Suprapubic skin (tissue), 4 donors: ENCODE measurements at places on chromosomes 2 and 18.
A peak's percentile ranks its signal among the peaks of the same experiment; 100 is the strongest.

- DNase-seq, result no peak
- no peak overlapping the region for H3K27ac ChIP-seq
- H3K27me3 ChIP-seq, result no peaks in the 10 kb centered on the region
- H3K4me1 ChIP-seq, result no peaks in the 10 kb centered on the region
- no peak overlapping the region for H3K4me3 ChIP-seq
Measured at GRCh38 chr18:58449464-58449863, 179.4 kb downstream of the ALPK2 start.

- peaks cover 17% of the 10 kb centered on the region for H3K4me1 ChIP-seq
- no peaks in the 10 kb centered on the region for H3K27me3 ChIP-seq
- H3K27ac ChIP-seq, result no peak overlapping the region
- H3K4me3 ChIP-seq, result no peak overlapping the region
Measured at GRCh38 chr2:108579623-108580022, 45.4 kb downstream of the LIMS1 start.

GRCh38 chr18:60246606-60247005 is 126.0 kb downstream of the MC4R start:
- no peaks in the 10 kb centered on the region for H3K36me3 ChIP-seq
- H3K4me1 ChIP-seq, result no peaks in the 10 kb centered on the region
- no peak overlapping the region for H3K27ac ChIP-seq

- DNase-seq, result no peak
- peak overlapping the region; percentile 96 for H3K4me3 ChIP-seq
- H3K4me1 ChIP-seq, result peaks cover 30% of the 10 kb centered on the region
- no peaks in the 10 kb centered on the region for H3K27me3 ChIP-seq
Measured at GRCh38 chr2:112483042-112483473, 1.1 kb downstream of the TTL start.

GRCh38 chr2:196330645-196331044 is 159.3 kb upstream of the STK17B start:
- no peak for DNase-seq
- H3K4me1 ChIP-seq, result peaks cover 7% of the 10 kb centered on the region
- no peaks in the 10 kb centered on the region for H3K36me3 ChIP-seq
- no peaks in the 10 kb centered on the region for H3K27me3 ChIP-seq
- H3K27ac ChIP-seq, result no peak overlapping the region
- no peak overlapping the region for H3K4me3 ChIP-seq

GRCh38 chr2:240785424-240786335 is 34.3 kb downstream of the KIF1A start:
- H3K4me3 ChIP-seq, result no peak overlapping the region
- H3K36me3 ChIP-seq, result no peaks in the 10 kb centered on the region
- H3K27me3 ChIP-seq, result peaks cover 58% of the 10 kb centered on the region
- no peak overlapping the region for H3K27ac ChIP-seq
- no peak for DNase-seq

DNA sequence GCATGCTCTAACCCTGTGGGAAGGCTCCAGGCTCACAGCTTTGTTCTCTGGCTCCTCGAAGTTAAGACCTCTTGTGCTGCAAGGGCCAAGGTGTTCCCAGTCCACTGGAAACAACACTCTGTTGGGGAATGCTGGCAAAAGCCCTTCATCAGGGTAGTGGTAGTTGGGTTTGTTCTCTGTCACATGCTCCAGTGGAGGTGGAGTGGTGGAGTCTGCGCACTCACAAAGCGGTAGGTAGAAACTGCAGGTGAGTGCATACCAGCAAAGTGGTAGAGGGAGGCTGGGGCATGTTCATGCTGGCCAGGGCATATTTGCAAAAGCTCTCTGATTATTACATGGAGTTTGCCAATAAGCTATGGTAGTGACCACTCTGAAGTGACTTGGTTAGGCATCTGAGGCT is 410.5 kb downstream of the CDH19 start:
- no peak for DNase-seq
- no peak overlapping the region for H3K27ac ChIP-seq
- no peaks in the 10 kb centered on the region for H3K36me3 ChIP-seq
- no peaks in the 10 kb centered on the region for H3K27me3 ChIP-seq
- no peaks in the 10 kb centered on the region for H3K4me1 ChIP-seq
- H3K4me3 ChIP-seq, result no peak overlapping the region

- H3K27ac ChIP-seq, result no peak overlapping the region
- peaks cover 3% of the 10 kb centered on the region for H3K4me1 ChIP-seq
- no peak overlapping the region for H3K4me3 ChIP-seq
- H3K27me3 ChIP-seq, result peaks cover 28% of the 10 kb centered on the region
- no peaks in the 10 kb centered on the region for H3K36me3 ChIP-seq
Measured at GRCh38 chr2:120338015-120338414, 7.9 kb upstream of the INHBB start.

- DNase-seq, result peak; percentile 59
- peaks cover 10% of the 10 kb centered on the region for H3K27me3 ChIP-seq
- no peak overlapping the region for H3K4me3 ChIP-seq
- H3K36me3 ChIP-seq, result no peaks in the 10 kb centered on the region
Measured at GRCh38 chr2:8455236-8456150, 226.4 kb upstream of the ID2 start.

GRCh38 chr2:230877116-230877758 is 12.5 kb downstream of the ITM2C start:
- no peak overlapping the region for H3K4me3 ChIP-seq
- no peaks in the 10 kb centered on the region for H3K27me3 ChIP-seq
- no peaks in the 10 kb centered on the region for H3K4me1 ChIP-seq
- DNase-seq, result no peak
- H3K36me3 ChIP-seq, result peaks cover 13% of the 10 kb centered on the region

DNA sequence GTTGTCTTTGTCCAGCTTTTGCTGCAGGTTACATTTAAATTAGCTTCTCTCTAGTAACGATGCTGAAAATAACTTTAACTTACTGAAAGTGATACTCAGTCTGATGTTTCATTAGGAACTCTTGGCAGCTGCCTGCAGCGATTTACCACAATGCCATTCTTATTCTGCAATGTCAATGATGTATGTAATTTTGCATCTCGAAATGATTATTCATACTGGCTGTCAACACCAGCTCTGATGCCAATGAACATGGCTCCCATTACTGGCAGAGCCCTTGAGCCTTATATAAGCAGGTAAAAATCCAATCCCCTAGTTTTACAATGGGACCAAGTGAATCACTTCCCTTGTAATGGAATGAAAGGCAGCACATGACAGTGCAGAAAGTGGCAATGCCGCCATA is 16.3 kb upstream of the MFF start:
- no peaks in the 10 kb centered on the region for H3K4me1 ChIP-seq
- H3K4me3 ChIP-seq, result no peak overlapping the region
- H3K36me3 ChIP-seq, result no peaks in the 10 kb centered on the region
- no peaks in the 10 kb centered on the region for H3K27me3 ChIP-seq
- DNase-seq, result no peak
- H3K27ac ChIP-seq, result no peak overlapping the region

GRCh38 chr2:10514743-10515142 is 66.6 kb upstream of the ODC1 start:
- H3K27me3 ChIP-seq, result no peaks in the 10 kb centered on the region
- no peaks in the 10 kb centered on the region for H3K36me3 ChIP-seq
- no peaks in the 10 kb centered on the region for H3K4me1 ChIP-seq

DNA sequence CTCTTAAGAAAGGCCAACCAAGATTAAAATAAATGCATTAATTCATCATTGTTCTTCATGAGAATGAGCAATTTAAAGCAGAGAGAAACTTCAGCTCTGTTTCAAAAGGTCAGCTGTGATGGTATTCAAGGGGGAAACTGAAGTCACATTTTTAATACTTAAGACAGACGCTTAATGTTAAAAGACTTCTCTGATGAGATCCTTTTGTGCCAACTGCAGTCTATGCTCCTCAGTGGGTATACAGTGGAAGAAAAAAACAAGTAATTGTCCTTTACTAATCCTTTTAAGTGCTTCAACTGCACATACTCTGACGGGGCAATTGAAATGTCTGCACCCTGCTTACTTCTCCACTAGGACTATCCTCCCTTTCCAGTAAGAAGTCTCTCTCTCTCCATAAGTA is 309.7 kb downstream of the GULP1 start:
- no peak overlapping the region for H3K27ac ChIP-seq
- no peaks in the 10 kb centered on the region for H3K27me3 ChIP-seq
- H3K4me3 ChIP-seq, result no peak overlapping the region
- H3K4me1 ChIP-seq, result no peaks in the 10 kb centered on the region

DNA sequence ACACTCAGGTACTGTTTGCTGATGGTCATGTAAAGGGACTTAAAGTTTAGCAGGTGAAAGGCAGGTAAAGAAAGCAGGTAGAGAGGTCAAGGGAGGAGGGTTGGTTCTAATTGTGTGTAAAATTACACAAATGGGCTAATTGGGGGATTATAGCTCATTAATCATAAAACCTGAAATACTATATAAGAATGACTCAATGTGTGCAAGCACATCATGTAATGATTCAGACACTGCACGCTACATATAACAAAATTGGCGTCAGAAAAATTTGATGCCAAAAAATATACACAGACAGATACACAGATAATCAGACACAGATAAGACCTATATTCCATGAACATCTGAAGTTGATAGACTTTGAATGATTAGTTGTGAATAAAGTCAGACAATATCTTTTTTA is 120.7 kb upstream of the LMAN1 start:
- H3K36me3 ChIP-seq, result no peaks in the 10 kb centered on the region
- no peak overlapping the region for H3K4me3 ChIP-seq
- H3K27me3 ChIP-seq, result no peaks in the 10 kb centered on the region

DNA sequence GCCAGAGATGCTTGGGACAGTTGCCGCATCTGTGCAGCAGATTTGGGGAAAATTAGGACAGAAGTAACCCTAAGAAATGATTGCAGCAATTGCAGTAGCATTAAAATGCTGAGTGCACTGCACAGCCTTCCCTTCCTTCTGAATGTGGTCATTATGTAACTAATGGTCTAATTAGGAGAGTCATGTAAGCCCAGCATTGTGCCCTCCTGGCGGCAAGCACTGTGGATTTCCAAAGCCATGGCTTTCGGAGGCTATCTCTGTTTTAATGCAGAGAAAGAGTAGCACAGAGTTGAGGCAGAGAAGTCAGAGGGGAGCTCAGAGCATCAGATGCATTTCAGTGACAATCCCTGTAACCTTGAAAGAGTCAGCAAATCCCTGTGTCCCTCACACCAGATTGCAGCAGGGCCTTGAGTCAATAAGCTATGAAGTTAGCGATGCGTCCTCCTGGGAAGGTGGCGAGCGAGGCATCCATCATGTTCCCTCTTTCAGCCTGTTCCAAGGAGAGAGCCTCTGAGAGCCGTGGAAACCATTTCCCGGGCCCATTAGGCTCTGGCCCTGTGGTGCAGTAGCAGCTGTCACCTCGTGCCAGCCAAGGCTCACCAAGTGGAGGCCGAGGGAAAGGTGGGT is 307.2 kb downstream of the FBXO15 start:
- H3K36me3 ChIP-seq, result no peaks in the 10 kb centered on the region
- no peak for DNase-seq
- no peak overlapping the region for H3K27ac ChIP-seq
- peaks cover 3% of the 10 kb centered on the region for H3K4me1 ChIP-seq
- H3K27me3 ChIP-seq, result peaks cover 5% of the 10 kb centered on the region
- H3K4me3 ChIP-seq, result no peak overlapping the region

DNA sequence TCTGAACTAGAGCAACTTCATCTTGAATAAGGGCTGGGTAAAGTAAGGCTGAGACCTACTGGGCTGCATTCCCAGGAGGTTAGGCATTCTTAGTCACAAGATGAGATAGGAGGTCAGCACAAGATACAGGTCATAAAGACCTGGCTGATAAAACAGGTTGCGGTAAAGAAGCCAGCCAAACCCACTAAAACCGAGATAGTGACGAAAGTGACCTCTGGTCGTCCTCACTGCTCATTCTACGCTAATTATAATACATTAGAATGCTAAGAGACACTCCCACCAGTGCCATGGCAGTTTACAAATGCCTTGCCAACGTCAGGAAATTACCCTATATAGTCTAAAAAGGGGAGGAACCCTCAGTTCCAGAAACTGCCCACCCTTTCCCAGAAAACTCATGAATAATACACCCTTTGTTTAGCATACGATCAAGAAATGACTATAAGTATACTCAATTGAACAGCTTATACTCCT is 109.1 kb downstream of the FIGN start:
- H3K4me1 ChIP-seq, result no peaks in the 10 kb centered on the region
- no peak for DNase-seq
- no peak overlapping the region for H3K4me3 ChIP-seq
- H3K36me3 ChIP-seq, result no peaks in the 10 kb centered on the region
- H3K27ac ChIP-seq, result no peak overlapping the region
- no peaks in the 10 kb centered on the region for H3K27me3 ChIP-seq

DNA sequence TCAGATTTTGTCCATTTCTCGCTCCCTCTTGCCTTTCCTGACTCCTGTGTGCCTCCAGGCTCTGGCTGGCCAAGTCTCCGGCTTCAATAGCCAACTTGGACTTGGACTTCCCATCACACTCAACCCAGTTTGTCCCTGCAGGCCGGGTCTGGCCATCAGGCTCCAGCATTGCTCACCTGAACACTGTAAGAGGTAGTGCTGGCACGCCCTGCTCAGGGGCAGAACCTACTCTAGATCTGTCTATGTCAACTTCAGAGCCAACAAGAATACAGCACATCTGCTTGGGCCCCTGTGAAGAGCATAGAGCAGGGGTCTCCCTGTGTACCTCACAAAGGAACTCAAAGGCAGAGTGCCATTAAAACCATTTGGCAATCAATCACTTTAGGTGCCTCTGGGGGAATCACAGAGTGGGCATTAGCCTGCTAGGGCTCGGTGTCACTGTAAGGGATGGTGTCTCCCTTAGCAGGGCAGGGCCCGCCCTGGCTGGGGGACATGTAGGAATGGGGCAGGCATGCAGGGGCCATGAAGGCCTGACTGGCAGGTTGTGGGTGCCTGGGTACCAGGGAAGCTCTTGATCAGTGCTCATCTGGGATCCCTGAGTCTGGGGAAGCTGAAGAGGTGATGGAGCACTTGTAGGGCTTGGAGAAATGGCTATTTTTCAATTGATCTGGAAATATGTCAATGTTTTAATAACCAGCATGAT is 325.9 kb downstream of the CLIP4 start:
- no peak overlapping the region for H3K4me3 ChIP-seq
- no peaks in the 10 kb centered on the region for H3K36me3 ChIP-seq
- DNase-seq, result no peak
- H3K27me3 ChIP-seq, result no peaks in the 10 kb centered on the region

DNA sequence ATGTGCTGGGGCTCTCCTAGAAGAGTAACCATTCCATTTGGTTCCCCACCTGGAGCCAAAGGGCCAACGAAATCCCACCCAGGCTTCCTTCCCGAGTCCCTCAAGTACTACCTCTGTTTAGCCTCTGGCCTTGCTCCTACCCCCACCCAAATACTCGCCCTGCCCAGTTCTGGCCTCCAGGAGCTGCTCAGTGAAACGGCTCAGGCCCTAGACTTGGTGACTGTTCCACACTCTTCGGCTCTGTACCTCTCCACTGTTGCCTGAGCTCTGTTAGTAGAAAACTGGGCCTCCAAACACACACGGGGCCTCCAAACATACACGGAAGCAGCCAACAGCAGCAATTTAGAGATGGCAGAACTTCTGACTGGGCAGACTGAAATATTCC is 4.2 kb downstream of the OTX1 start:
- peaks cover 68% of the 10 kb centered on the region for H3K4me1 ChIP-seq
- no peak overlapping the region for H3K4me3 ChIP-seq
- H3K27me3 ChIP-seq, result peaks cover 91% of the 10 kb centered on the region
- DNase-seq, result no peak
- peaks cover 22% of the 10 kb centered on the region for H3K36me3 ChIP-seq

- no peaks in the 10 kb centered on the region for H3K27me3 ChIP-seq
- H3K36me3 ChIP-seq, result no peaks in the 10 kb centered on the region
- no peak overlapping the region for H3K4me3 ChIP-seq
- peaks cover 41% of the 10 kb centered on the region for H3K4me1 ChIP-seq
- H3K27ac ChIP-seq, result no peak overlapping the region
Measured at GRCh38 chr2:230734247-230735175, 21.9 kb downstream of the CAB39 start.

GRCh38 chr2:98747888-98748287 is 17.0 kb upstream of the MGAT4A start:
- no peak overlapping the region for H3K27ac ChIP-seq
- H3K4me1 ChIP-seq, result peaks cover 3% of the 10 kb centered on the region
- no peaks in the 10 kb centered on the region for H3K27me3 ChIP-seq
- H3K4me3 ChIP-seq, result no peak overlapping the region
- no peaks in the 10 kb centered on the region for H3K36me3 ChIP-seq
